B cell (primary cell): ENCODE measurements at places on chromosomes 5 and 9. TPM values are rescaled to one million over a fixed set of nuclear protein-coding genes. Genes with fewer than 3 reads are reported as not detected.

DNA sequence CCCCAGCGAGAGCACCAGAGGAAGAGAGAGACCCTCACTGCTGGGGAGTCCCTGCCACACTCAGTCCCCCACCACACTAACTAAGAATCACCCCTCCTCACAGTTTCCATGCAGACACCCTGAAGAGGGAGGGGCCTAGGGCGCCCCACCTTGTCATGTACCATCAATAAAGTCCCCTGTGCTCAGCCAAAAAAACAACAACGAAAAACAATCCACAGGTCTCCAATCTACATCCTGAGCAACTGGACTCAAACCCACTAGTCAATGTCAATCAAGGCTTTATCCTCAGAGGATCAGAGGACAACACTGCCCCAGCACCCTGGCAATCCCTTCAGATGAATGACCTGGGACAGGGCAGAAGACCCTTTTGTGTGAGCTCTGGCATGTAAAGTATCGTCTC lies 210.1 kb upstream of the MSX2 start:
- no peak for DNase-seq

GRCh38 chr5:135834639-135835529 lies at the start of gene SLC25A48:
Gene SLC25A48, plus strand, starts transcription at chr5:135834663. Its CDS starts 185 bp downstream, at chr5:135834848.
- DNase-seq = no peak

DNA sequence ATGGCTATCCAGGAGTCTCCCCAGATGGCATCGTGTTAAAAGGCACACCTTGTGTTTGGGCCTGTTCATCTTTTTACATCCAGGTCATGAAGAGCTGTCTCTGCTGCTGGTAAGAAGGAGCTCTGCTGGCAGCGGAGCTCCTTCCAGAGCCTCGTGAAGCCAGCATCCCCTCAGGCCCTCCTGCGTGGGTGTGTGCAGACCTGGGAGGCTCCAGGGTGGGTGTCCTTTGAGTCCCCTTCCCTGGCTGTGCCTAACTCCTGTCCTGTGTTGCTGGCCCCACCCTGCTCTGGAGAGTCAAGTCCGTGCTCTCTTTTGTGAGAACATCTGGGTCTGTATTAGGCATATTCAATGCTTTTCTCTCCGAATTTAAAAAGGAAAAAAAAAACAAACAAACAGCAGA lies 149.6 kb upstream of the IRX2 start:
- DNase-seq = no peak

DNA sequence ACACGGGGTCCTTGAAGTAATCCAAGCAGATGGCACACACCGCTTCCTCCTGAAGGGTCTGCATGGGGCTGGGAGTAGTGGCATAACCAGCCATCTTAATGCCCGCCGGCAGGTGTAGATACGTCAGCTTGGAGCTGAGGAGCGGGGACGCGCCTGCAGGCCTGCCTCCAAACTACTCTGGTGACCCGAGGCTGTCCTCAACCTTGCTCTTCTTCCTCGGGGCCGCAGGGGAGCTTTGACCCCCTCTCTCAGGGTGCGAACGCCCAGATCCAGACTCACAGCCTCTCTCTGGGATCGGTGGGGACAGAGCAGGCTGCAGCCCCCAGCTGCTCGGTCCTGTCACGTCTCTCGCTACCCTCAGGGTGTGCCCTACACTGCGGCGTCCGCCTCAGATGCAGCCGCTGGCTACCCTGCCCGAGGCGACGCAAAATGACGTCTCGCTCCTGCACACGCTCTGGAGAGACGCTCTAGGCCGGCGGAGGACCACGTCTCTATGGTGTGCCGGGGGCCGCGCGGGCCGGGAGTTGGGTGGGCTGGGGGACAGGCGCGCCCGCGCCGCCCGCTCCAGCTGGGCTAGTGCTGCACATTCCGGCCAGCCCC lies at the start of gene TRIM52:
TSS of gene TRIM52 (minus strand) at position 424 of the 600 bp plus-strand sequence. CDS start at position 94, 330 bp downstream.
- peak; percentile 94 for DNase-seq

DNA sequence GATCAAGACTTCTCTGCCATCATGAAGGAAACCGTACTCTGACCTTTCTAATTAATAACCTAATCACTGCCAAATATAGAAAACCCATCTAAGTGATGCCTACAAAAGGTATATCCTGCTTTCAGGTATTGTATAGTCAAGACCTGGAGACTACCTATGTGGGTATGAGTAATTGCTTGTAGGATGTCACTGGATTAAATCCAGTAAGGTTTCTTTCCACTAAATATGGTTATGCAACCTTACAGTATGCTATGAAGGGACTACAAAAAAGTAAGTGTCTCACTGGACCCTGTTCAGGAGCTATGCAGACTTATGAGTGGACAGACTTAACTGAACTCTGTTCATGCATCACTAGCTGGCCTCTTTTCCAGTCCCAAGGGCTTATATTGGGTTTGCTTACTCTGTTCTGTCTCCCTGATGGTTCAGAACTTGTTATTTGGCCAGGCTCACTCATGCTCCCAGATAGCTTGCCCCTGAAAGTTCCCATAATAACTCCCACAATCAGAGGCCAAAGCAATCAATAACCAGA lies 51.1 kb downstream of the PDE6A start:
- DNase-seq = no peak

- DNase-seq = no peak
These were observed 19.0 kb downstream of the DMGDH start for GRCh38 chr5:79050498-79050897.

DNA sequence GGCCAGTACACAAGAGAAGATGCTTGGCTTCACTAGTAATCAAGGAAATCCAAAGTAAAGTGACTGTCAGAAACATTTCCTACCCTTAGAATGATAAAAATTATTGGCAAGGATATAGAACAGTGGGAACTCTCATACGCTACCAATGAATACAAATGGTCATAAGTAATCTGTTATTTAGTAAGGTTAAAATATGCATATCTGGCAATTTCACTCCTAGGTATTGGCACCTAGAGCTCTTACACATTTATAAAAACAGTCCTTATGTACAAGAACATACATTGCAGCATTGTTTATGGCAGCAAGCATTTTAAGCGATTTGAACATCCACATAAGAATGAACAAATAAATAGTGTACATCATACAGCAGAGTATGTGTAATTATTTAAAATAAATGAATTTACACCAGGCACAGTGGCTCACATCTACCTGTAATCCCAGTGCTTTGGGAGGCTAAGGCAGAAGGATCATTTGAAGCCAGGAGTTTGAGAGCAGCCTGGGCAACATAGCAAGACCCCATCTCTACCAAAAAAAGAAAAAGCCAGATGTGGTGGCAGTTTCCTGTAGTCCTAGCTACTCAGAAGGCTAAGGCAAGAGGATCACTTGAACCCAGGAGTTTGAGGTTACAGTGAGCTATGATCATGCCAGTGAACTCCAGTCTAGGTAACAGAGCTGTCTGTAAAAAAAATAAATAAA lies 93.3 kb downstream of the NIPBL start:
- DNase-seq = no peak

GRCh38 chr5:35903631-35904203 lies 34.7 kb downstream of the CAPSL start:
- DNase-seq = no peak

DNA sequence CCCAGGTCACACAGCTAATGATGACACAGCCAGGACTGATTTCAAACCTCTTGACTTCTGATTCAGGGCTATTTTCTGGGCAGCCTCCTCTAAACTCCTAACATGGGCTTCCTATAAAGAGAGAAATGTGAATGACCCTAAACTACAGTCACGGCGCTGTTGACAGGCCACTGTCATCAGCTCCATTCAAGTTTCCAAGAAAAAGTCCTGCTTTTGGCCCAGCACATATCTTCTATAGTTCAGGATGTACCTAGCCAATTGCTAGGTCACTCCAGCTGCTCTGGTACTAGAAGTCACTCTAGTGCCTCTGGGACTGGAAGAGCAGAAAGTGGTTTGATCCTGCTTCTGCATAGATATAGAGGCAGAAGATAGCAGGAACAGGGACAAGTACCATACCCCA lies 64.9 kb upstream of the TARS1 start:
- no peak for DNase-seq

DNA sequence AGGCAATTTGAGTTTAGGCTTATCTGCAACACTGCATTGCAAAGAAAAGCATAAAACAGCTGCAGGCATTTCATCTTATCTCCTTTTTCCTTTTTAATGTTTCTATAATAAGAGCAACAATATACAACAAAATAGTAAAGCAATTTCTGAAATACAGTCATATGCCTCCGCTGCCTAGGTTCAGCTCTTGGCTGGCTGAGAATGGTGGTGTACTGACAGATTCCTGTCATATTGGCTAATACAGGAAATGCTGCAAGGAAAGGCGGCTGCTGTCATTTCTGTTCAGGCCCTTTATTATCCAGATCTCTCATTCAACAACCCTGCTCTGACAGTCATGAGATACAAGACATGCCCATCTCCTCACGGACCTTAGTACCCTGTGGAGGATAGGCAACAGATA lies 677.0 kb downstream of the TAF11L14 start:
- no peak for DNase-seq

DNA sequence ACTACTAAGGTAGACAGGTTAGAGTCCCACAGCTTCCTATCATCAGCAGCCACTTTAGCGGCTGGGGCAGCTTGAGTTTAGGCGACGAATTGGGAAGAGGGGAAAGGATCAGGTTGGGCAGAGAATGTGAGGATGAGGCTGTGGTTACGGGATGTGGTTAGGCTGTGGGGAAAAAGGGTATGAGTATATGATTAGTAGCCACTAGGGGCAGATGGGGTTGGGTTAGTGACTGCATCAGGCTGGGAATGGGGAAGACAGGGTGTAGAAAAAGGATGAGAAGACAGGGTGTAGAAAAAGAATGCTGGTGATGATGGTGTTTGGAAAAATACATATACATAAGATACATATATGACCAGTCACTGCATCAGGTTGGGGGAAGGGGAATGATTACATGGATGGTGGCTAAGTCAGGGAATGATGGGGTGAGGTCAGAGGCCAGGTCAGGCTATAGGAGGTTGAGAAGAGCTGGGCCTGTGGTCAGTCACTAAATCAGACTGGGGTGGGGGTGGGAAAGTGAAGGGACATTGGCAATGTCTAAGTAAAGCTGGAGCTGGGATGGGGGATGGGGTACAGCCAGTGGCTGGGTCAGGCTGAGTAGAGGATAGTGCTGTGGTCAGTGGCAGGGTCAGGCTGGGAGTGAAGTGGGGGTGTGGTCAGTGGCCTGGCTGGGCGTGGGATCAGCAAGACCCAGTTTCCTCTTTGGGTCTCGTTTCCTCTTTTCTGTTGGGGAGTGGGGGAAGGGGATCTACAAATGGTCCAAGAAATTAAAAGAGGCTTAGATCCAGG lies 2.1 kb downstream of the TLN1 start:
- peak; percentile 55 for DNase-seq

DNA sequence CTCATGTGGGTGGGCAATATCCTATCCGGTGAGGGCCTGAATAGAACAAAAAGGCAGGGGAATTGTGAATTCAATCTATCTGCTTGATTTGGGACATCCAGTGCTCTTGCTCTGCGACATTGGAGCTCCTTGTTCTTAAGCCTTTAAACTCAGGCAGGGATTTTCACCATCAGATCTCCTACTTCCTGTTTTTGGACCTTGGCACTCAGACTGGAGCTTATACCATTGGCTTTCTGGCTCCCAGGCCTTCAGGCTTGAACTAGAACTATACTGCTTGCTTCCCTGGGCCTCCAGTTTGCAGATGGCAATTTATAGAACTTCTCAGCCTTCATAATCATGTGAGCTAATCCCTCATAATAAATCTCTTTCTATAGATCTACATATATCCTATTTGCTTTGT lies 134.3 kb upstream of the CLINT1 start:
- no peak for DNase-seq

- DNase-seq = no peak
These were observed 26.1 kb downstream of the NCBP1 start for GRCh38 chr9:97659771-97660170.

DNA sequence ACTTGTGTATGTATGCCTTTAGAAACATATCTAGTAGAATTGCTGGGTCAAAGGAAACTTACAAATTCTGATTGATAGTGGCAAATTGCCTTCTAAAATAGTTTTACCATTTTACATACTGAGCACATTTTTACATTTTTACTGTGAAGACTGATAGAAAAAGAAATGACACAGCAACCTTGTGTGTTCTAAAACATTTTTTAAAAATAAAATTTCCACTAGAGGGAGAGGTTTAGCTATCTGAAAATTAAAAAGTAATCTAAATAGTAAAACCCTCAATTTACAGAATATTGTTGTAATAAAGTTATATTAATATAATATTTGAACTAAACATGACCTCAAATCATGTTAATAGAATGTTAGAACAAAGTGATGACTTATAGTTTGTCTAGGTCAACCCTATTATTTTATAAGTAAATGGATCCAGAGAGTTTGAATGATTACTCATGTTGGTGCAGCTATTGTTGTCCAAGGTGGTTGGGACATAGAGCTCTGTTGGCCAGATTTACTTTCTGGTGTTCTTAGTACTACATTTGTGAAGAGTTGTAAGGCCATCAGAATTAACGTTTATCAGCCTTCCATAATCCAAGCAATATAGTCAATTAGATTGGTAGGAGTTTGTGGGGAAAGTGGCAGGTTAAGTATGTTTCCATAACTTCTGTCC lies 17.2 kb downstream of the CENPP start:
- DNase-seq = no peak

DNA sequence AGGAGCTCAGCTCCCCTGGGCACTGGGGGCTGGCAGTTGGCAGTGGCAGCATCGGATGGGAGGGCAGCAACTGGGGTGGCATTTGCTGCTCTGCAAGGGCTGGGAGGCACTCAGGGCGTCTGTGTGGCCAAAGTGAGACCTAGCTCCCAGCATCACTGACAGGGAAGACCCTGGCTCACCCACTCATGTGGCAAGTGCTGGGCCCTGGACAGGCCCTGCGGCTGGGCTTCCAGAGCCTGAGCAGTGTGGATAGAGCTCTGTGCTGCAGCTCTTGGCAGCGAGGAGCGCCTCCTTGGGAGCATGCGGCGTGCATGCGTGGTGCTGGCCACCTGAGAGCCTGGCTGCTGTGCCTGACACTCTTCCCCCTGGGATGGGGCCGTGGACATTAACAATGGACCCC lies 10.2 kb downstream of the CEP72 start:
- DNase-seq = no peak

- DNase-seq = no peak
These were observed 8.2 kb upstream of the TNFAIP8 start for GRCh38 chr5:119347574-119347973.

GRCh38 chr5:109874108-109874507 lies 184.4 kb downstream of the MAN2A1 start:
- DNase-seq = no peak

GRCh38 chr5:11239261-11240015 lies 478.4 kb upstream of the DAP start:
- no peak for DNase-seq

F2RL1 gene
- 0.51 and 0.64 TPM in 2 replicates for total RNA-seq

DMRT1 gene
- total RNA-seq = not detected in 2 replicates

ITK gene
- total RNA-seq = 1.1 and 1.6 TPM in 2 replicates

SLC9A3 gene
- 0.84 and 1.3 TPM in 2 replicates for total RNA-seq

EPB41L4A gene
- 11.1 and 12.9 TPM in 2 replicates for total RNA-seq

IL5 gene
- not detected in 2 replicates for total RNA-seq

TCOF1 gene
- 62.4 and 66.5 TPM in 2 replicates for total RNA-seq
